Activated CD8-positive, alpha-beta memory T cell treated with anti-CD3 and anti-CD28 coated beads for 1 hour (primary cell): ENCODE measurements at places on chromosomes 4 and X.

- no peak for DNase-seq
Measured at GRCh38 chr4:113907559-113907958, 71.9 kb downstream of the ARSJ start.

- DNase-seq, result no peak
Measured at GRCh38 chr4:185054886-185055285, 36.6 kb downstream of the HELT start.

DNA sequence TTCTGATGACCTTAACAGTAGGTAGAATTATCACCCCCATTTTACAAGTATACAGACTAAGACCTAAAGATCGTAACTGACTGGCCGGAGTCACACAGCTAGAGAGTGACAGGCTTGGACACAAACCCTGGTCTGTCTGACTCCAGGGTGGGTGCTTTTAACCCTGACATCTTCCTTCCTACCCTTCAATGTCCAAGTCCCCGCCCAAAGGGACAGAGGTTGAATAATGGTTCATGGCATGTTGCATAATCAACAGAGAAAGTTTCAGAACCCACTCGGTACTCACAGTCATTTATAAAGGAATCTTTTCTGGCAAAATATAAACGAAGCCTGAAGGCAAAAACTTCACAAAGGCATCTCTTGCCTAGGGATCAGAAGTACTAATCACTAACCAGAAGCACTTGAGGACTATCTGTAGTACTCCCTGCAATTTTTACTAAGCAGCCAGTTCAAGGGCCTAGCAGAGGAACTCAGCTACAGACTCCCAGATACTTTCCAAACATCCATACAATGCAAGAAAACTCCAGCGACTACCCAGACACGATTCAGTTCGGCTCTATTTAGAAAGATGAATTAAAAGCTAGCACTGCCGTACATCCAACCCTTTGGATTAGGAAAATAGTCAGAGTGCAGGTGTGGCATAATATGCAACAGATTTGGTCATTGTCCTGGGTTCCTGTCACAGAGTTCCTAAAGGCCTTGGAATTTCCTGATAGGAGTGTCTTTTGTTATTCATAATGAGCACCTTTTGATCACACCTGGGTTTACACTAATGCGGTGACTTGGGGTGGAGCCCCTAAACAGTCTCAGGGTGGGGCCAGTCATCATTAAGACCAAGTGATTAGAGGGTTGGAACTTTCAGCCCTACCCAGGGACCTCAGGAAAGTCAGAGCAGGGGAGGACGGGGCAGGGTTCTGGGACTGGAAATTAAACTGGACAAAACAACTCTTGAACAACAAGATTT is 44.0 kb downstream of the RELL1 start:
- DNase-seq, result no peak

GRCh38 chr4:10273030-10273429 is 156.4 kb upstream of the WDR1 start:
- DNase-seq, result no peak

GRCh38 chr4:54570822-54571221 is 86.9 kb upstream of the KIT start:
- no peak for DNase-seq

- DNase-seq, result no peak
Measured at GRCh38 chr4:76539979-76540378, 105.0 kb downstream of the SHROOM3 start.

- DNase-seq, result no peak
Measured at GRCh38 chrX:11180571-11180970, 69.4 kb downstream of the HCCS start.

GRCh38 chrX:151723156-151723760 is 7.4 kb downstream of the FATE1 start:
- no peak for DNase-seq

GRCh38 chrX:140088438-140088837 is 123.1 kb upstream of the CXorf66 start:
- DNase-seq, result no peak

DNA sequence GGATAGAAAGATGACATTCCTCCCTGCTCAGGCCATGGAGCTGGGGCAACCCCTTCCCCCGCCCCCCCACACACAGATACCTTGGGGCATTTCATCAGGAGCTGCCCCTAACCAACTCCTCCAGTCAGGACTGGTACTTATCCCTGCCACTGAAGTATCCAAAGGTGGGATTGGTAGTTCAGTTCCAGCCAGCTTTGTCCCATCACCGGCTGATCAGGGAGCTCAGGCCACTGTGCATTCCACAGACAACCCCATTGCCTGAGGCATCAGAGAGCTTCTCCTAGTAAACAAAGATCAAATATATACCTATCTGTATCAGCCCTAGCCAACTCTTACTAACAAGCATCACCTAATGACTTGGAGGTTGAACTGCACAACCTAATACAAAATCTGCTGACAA is 218.2 kb upstream of the FMR1 start:
- DNase-seq, result no peak

- no peak for DNase-seq
Measured at GRCh38 chrX:50333308-50333707, 128.7 kb downstream of the CCNB3 start.

DNA sequence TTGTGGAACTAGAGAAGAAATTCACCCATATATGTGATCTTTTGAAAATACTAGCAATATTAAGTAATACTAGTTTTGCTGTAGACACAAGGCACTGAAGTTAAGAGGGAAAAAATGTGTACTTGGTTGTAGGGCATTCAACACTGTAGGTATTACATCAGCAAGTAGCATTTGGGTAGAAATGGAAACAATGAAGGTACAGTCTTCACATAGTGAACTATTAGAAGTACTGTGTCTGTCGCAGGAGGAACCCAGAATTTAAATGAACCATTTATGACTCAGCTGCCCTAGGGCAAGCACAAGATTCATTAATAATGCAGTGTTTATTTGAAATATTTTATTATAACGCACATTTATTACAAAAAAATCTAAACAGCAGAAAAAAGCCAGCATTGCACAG is 572.7 kb upstream of the TENM3 start:
- no peak for DNase-seq

GRCh38 chrX:24603191-24603590 is 44.0 kb downstream of the PCYT1B start:
- DNase-seq, result no peak

- DNase-seq, result no peak
Measured at GRCh38 chr4:123469245-123469644, 72.7 kb downstream of the SPRY1 start.

DNA sequence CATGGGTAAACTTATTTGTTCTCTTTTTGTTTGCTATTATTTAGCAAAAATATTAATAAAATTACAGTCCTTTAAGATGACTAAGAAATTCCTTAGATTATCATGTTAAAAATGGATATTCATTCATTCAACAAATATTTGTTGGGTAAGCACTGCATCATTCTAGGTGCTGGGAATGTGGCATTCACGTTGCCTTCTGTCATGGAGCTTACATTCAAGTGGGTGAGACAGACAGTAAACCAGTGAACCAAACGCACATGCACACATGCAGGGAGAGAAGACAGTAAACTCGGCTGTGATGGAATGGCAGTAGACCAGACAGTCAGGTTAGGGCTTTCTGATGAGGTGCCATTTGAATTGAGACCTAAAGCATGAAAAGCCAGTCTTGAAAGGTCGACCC is 91.8 kb downstream of the STOX2 start:
- DNase-seq, result no peak

- no peak for DNase-seq
Measured at GRCh38 chrX:49761481-49761880, 65.7 kb upstream of the PAGE1 start.

DNA sequence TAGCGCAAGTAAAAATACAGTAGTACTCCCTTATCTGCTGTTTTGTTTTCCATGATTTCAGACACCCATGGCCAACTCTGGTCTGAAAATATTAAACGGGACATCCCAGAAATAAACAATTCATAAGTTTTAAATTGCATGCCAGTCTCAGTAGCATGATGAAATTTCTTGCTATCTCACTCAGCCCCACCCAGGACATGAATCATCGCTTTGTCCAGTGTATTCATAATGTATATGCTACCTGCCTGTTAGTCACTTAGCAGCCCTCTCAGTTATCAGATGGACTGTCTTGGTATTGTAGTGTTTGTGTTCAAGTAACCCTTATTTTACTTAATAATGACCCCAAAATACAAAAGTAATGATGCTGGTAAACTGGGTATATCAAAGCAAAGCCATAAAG is 158.2 kb upstream of the DDIT4L start:
- no peak for DNase-seq

GRCh38 chrX:40734971-40735324 is 394 bp downstream of the MED14 start:
- peak; percentile 15 for DNase-seq

DNA sequence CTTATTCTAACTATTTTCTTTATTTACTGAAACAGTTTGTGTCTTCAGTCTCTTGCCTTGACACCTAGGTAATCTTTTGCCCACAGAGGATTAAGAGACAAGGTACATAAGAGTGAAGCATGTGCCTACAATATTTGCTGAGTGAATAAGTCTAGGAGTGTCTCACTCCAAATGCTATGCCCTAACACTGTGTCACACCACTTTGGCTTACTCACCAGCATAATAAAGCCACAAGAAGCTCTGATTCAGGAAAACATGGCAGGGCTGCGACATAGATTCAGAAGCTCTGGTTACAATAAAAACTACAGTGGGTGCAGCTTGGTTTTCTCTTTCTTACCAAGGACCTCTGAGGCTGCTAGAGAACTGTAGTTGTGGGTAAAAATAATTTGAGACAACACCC is 127.1 kb downstream of the RBM46 start:
- no peak for DNase-seq

DNA sequence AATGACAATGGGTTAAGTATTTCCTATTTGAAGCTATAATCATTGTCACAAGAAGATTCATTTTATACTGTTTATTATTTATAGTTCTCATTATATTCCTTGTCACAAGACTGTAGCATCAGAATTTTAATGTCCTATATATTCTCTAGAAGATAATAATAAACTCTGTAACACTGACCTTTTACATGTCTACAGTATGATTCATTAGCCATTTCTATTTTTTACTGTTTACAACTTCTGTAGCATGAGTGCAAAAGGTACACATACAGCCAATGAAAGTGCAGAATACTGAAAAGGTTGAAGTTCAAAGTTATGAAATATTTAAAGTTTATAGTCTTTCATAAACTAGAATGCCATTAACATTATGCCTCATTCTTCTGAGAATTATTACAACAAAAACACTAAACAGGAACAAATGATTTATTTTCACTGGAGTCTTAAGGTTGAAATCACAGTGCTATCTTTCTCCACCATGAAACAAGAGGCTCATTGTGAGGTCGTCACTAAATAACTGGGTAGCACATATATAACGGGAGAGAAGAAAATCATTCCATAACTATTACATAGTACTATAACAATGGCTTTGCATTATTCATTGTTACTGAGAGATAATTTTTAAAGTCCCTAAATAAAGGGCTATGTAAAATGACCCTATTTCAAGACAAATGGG is 4.9 kb downstream of the PRR32 start:
- no peak for DNase-seq

DNA sequence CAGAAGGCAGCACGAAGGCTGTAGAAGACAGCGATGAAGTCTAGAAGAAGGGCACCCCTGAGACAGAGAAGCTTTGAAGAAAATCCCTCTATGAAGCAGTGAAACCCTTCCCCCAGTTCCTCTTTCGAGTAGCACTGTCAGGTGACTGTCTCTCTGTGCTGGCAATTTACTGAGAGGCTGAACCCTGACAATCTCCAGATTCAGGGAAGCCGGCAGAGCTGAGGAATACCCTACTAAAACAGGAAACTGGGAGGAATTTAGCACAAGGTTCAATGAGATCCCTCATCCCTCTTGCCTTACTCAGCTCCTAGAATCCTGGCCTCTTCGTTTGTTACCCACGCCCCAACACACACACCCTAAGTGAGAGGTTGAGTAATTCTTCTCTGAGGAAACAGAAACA is 239.7 kb upstream of the NOCT start:
- no peak for DNase-seq

GRCh38 chr4:152283801-152284470 is 252.0 kb downstream of the FBXW7 start:
- DNase-seq, result no peak

- DNase-seq, result no peak
Measured at GRCh38 chrX:137945470-137945869, 379.5 kb downstream of the ZIC3 start.

- DNase-seq, result no peak
Measured at GRCh38 chr4:84995386-84995785, 28.9 kb upstream of the WDFY3 start.

GRCh38 chrX:140343226-140343868 is 161.5 kb downstream of the SOX3 start:
- no peak for DNase-seq

- DNase-seq, result no peak
Measured at GRCh38 chr4:38664706-38665401, 855 bp downstream of the KLF3 start.

DNA sequence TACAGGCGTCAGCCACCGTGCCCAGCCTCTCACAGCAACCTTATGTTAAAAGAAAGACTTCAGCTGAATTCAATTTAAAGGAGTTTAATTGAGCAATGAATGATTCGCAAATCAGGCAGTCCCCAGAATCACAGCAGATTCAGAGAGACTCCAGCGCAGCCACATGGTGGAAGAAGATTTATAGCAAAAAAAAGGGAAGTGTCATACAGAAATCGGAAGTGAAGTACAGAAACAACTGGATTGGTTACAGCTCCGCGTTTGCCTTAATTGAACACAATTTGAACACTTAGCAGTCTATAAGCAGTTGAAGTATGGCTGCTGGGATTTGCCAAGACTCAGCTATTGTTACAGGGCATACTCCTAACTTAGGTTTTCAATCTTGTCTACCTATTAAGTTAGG is 19.8 kb downstream of the CENPVL3 start:
- DNase-seq, result no peak

DNA sequence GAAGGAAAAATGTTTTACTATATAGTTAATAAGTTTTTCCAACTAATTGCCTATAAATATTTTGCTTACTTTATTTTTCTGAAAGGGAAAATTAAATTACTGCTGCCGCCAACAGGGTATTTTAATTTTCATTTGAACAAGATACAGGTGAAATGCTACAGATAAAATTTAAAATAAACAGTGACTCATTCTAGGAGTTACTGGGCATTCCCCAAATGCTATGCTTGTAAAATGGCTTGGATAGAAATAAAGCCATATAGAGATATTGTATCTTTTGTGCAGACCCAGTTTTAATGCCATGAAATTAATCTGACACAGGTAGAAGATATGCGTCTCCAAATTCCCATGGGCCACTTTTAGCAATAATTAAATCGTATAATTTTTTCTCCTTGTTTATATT is 144.5 kb downstream of the NAP1L3 start:
- no peak for DNase-seq

- peak; percentile 42 for DNase-seq
Measured at GRCh38 chr4:165131247-165131832, 18.7 kb upstream of the TMEM192 start.

DNA sequence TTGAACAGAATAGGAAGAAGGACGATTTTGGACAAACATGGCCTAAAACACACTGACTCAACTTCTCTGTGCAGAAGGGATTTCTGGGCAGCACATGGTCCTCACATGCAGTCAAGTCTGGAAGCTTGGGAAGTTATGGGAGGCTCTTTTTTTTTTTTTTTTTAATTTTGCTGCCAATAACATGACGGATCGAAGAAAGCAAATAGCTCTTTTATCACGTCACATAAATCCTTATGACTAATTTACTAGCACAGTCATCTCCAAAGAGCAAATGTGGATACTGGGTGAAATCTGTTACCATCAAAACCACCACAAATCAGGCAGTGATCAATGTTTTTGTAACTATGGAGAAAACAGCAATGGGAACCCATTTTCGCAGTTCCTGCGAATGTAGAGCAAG is 193.3 kb upstream of the FAM9B start:
- DNase-seq, result no peak
